MCF 10A (cell line): ENCODE measurements at places on chromosomes 5 and 9. TPM values are rescaled to one million over a fixed set of nuclear protein-coding genes. Genes with fewer than 3 reads are reported as not detected.

DNA sequence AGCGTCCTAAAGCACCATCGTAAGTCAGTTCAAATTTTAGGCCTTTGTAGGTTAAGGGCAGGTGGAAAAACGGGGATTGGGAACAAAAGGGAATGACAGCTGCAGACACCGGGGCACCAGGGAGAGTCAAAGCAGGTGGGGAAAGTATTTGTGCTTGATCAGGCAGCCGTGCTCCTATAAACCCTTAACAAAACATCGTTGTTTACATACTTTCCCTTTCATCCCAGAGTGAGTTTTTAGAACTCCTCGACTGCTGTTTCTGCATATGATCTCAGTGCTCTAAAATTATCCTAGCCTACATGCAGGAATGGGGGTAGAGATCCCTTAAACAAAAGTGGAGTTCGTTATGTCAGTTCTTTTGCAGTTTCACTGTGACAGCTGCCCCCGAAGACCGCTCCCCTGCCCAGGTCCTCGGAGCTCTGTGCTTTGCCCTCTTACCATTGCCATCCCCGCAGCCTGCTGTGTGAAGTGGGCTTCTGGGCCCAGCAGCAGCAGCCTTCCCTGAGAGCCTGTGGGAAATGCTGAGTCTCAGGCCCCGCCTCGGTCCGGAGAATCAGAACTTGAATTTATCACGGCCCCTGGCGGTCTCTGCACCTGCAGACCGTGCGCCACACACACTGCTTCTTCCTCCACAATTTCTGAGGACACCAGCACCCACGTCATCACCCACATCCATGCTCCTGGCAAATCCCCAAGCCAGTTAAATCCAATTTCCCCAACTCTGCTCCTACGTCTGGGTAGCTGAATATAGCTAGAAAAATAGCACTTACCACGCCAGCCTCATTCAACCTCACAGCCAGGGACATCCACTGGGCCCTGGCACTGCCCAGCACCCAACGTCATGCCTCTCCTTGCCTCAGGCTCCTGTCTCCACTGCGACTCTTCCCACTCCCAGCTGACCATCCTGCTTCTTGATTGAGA is 86.8 kb downstream of the NSUN2 start:
- no peak overlapping the region for H3K4me3 ChIP-seq
- H3K36me3 ChIP-seq = no peaks in the 10 kb centered on the region
- H3K27ac ChIP-seq = no peak overlapping the region
- peaks cover 34% of the 10 kb centered on the region for H3K27me3 ChIP-seq

SPATA31C1 gene
- total RNA-seq = not detected in 2 replicates

- peaks cover 30% of the 10 kb centered on the region for H3K4me1 ChIP-seq
- peak; percentile 71 for DNase-seq
- H3K4me3 ChIP-seq = peak overlapping the region; percentile 45
- peak overlapping the region; percentile 90 for H3K27ac ChIP-seq
- no peaks in the 10 kb centered on the region for H3K36me3 ChIP-seq
- H3K27me3 ChIP-seq = no peaks in the 10 kb centered on the region
These were observed 8.4 kb upstream of the ZNF474 start for GRCh38 chr5:122120957-122121356.

TLR4 gene
- not detected in 2 replicates for total RNA-seq

DNA sequence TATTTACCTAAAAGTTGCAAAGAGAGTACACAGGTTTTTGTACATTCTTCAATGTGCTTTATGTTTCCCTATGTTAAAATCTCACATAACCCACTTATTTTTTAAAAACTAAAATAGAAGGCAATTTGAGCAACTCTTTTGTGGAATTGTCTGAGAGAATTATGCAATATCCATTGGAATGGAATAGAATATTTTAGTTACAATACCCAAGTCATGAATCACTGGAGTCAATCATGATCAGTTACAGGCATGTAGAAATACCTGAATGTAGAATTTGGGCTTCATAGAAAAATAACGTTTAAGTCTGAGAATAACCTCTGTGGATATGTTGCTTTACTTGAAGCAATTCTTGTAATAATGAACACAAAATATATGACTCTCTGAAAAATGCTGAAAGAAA is 143.3 kb downstream of the FGF10 start:
- H3K4me3 ChIP-seq = no peak overlapping the region
- peak; percentile 28 for DNase-seq
- peaks cover 9% of the 10 kb centered on the region for H3K4me1 ChIP-seq
- H3K27me3 ChIP-seq = no peaks in the 10 kb centered on the region
- no peaks in the 10 kb centered on the region for H3K36me3 ChIP-seq

ERBIN gene
- 69.2 and 71.3 TPM in 2 replicates for total RNA-seq

WASHC1 gene
- total RNA-seq = 17.2 and 18.2 TPM in 2 replicates

DNA sequence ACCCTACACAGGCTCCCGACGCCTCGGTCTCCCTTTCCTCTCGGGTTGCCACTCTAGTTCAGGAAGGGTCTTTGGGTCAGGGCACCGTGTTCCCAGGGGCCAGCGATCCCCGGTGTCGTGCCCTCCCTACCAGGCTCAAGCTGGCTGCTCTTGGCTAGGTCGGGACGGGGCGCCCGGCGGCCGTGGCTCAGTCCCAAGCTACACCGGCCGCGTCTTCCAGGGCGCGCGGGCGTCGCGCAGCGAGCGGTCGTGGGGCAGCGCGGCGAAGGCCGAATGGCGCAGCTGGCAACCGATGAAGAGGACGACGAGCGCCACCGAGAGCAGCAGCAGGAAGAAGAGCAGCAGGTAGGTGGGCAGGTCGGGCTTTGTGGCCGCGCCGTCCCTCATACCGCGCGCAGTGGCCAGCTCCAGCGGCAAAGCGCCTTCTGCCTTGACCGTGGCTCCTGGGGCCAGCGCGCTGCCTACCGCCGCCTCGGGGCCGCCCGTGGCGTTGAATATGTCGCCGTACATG is 892 bp downstream of the SMIM32 start:
- H3K27me3 ChIP-seq = peaks cover 39% of the 10 kb centered on the region
- peaks cover 11% of the 10 kb centered on the region for H3K36me3 ChIP-seq
- DNase-seq = no peak
- no peak overlapping the region for H3K4me3 ChIP-seq

GRCh38 chr9:17859228-17859627 is 280.4 kb downstream of the SH3GL2 start:
- no peak for DNase-seq
- no peaks in the 10 kb centered on the region for H3K4me1 ChIP-seq
- peaks cover 33% of the 10 kb centered on the region for H3K27me3 ChIP-seq
- H3K27ac ChIP-seq = no peak overlapping the region
- no peak overlapping the region for H3K4me3 ChIP-seq
- no peaks in the 10 kb centered on the region for H3K36me3 ChIP-seq

- H3K27ac ChIP-seq = no peak overlapping the region
- H3K27me3 ChIP-seq = peaks cover 39% of the 10 kb centered on the region
- peaks cover 11% of the 10 kb centered on the region for H3K4me1 ChIP-seq
- H3K36me3 ChIP-seq = no peaks in the 10 kb centered on the region
- DNase-seq = peak; percentile 39
These were observed 296.6 kb upstream of the RASA1 start for GRCh38 chr5:86971034-86971571.

CXCL14 gene
- total RNA-seq = not detected in 2 replicates

DNA sequence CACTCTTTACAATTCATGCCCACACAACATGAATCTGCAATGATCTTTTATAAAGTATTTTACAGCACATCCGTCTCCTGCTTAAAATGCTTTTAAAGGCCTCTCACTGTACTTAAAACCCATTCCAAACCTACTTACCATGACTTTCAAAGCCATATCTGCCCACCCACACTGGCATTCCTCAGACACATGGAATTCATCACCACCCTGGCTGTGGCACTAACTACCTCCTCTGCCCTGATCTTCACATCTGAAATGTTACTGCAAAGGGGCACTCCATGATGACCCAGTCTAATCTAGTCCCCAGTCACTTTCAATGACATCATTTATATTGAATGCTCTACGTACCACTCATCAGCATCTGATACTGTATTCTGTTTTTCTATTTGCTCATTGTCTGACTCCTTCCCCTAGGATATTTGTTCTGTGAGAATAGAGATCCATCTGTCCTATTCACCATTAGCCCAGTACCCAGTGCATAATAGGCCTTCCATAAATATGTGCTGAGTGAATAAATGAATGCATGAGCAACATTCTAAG is 193.2 kb upstream of the KIF2A start:
- H3K4me3 ChIP-seq = no peak overlapping the region
- no peaks in the 10 kb centered on the region for H3K36me3 ChIP-seq
- H3K4me1 ChIP-seq = no peaks in the 10 kb centered on the region
- DNase-seq = no peak

- H3K27me3 ChIP-seq = no peaks in the 10 kb centered on the region
- no peaks in the 10 kb centered on the region for H3K36me3 ChIP-seq
- no peak overlapping the region for H3K27ac ChIP-seq
- no peak overlapping the region for H3K4me3 ChIP-seq
- peaks cover 5% of the 10 kb centered on the region for H3K4me1 ChIP-seq
These were observed 23.2 kb downstream of the RETREG1 start for GRCh38 chr5:16593628-16594027.

- no peaks in the 10 kb centered on the region for H3K36me3 ChIP-seq
- H3K27ac ChIP-seq = no peak overlapping the region
- no peaks in the 10 kb centered on the region for H3K27me3 ChIP-seq
- no peak overlapping the region for H3K4me3 ChIP-seq
- peaks cover 15% of the 10 kb centered on the region for H3K4me1 ChIP-seq
These were observed 1165.5 kb downstream of the CDH12 start for GRCh38 chr5:21687621-21688020.

DNA sequence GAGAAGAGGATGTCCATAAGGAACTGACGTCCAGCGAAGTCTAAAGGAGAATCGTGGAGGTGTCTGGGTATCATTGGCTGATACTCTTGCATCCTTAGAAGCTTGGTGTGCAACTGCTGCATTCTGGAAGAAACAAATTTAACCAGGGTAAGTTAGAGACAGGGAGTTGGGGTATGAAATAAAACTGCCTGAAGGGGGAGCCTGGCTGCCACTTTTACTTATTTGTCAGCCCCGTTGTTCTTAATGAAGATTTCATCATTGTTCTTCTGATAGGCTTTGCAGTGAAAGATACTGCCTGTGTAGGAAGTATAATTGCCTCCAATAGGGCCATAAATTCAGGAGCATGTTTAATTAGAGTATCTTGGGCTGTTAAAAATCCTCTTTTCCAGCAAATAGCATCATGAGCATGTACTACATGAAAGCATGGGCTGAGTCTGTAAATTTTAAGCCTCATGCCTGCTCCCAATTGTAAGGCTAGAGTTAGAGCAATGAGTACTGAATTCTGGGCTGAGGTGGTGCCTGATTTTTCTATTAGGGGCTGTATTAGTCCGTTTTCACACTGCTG is 1264.5 kb upstream of the ACO1 start:
- no peaks in the 10 kb centered on the region for H3K36me3 ChIP-seq
- peak; percentile 58 for DNase-seq
- H3K4me1 ChIP-seq = peaks cover 5% of the 10 kb centered on the region
- H3K4me3 ChIP-seq = no peak overlapping the region

- H3K27me3 ChIP-seq = no peaks in the 10 kb centered on the region
- DNase-seq = no peak
- H3K36me3 ChIP-seq = no peaks in the 10 kb centered on the region
These were observed 11.4 kb downstream of the MTAP start for GRCh38 chr9:21813575-21814473.

MAP1B gene
- total RNA-seq = 43.8 and 56.0 TPM in 2 replicates

OR1J4 gene
- total RNA-seq = not detected in 2 replicates

ZFP2 gene
- total RNA-seq = 0.49 and 0.54 TPM in 2 replicates

GRCh38 chr5:55994998-55995914 is 493 bp upstream of the IL6ST start:
- peak overlapping the region; percentile 89 for H3K4me3 ChIP-seq
- H3K4me1 ChIP-seq = peaks cover 31% of the 10 kb centered on the region
- H3K27me3 ChIP-seq = no peaks in the 10 kb centered on the region
- peak; percentile 98 for DNase-seq
- H3K27ac ChIP-seq = peak overlapping the region; percentile 96
- peaks cover 6% of the 10 kb centered on the region for H3K36me3 ChIP-seq

DNA sequence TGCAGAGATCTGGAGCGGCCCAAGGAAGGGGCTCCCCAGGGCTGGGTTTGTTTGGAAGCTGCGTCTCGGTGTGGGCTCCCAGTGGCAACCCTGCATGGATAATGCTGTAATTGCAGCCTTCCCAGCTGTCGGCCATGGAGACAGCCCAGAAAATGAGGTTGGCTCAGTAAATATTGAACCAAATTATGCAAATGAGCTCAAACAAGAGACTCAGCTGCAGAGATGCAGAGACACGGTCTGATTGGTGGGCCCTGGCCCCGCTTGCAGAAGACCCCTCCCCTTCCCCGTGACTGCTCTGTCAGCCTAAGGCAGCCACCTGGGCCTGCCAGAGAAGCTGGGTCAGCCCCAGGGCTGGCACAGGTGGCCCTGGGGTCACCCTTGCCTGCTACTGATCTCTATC is 75.9 kb downstream of the RAD23B start:
- no peak overlapping the region for H3K4me3 ChIP-seq
- no peak overlapping the region for H3K27ac ChIP-seq
- H3K4me1 ChIP-seq = peaks cover 10% of the 10 kb centered on the region
- no peaks in the 10 kb centered on the region for H3K36me3 ChIP-seq

DNA sequence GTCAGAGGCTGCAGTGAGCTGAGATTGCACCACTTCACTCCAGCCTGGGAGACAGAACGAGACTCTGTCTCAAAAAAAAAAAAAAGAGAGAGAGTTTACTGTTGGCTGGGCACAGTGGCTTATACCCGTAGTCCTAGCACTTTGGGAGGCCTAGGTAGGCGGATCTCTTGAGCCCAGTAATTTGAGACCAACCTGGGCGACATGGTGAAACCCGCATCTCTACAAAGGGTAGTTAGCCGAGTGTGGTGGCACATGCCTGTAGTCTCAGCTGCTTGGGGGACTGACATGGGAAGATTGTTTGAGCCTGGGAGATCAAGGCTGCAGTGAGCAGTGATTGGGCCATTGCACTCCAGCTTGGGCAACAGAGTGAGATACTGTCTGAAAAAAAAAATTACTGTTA is 12.6 kb downstream of the HABP4 start:
- no peak overlapping the region for H3K4me3 ChIP-seq
- no peaks in the 10 kb centered on the region for H3K27me3 ChIP-seq
- H3K27ac ChIP-seq = no peak overlapping the region
- peaks cover 10% of the 10 kb centered on the region for H3K36me3 ChIP-seq

DNA sequence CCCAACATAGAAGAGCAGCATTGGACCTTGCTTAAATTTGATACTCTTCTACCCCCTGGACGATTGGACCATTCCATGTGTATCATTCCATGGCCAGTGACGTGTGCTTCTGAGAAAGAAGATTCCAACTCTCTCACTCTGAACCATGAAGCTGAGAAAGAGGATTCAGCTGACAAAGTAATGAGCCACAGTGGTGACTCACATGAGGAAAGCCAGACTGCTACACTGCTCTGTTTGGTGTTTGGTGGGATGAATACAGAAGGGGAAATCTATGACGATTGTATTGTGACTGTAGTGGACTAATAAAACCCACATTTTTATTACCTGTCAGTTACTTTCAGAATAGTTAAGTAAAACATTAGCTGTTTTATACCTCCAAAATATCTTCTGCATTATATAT is 7.5 kb downstream of the HSPA5 start:
- DNase-seq = peak; percentile 72
- no peak overlapping the region for H3K27ac ChIP-seq
- H3K4me1 ChIP-seq = peaks cover 31% of the 10 kb centered on the region
- peaks cover 74% of the 10 kb centered on the region for H3K36me3 ChIP-seq
